ENCODE measurements at places on chromosomes 12 and 14.

DNA sequence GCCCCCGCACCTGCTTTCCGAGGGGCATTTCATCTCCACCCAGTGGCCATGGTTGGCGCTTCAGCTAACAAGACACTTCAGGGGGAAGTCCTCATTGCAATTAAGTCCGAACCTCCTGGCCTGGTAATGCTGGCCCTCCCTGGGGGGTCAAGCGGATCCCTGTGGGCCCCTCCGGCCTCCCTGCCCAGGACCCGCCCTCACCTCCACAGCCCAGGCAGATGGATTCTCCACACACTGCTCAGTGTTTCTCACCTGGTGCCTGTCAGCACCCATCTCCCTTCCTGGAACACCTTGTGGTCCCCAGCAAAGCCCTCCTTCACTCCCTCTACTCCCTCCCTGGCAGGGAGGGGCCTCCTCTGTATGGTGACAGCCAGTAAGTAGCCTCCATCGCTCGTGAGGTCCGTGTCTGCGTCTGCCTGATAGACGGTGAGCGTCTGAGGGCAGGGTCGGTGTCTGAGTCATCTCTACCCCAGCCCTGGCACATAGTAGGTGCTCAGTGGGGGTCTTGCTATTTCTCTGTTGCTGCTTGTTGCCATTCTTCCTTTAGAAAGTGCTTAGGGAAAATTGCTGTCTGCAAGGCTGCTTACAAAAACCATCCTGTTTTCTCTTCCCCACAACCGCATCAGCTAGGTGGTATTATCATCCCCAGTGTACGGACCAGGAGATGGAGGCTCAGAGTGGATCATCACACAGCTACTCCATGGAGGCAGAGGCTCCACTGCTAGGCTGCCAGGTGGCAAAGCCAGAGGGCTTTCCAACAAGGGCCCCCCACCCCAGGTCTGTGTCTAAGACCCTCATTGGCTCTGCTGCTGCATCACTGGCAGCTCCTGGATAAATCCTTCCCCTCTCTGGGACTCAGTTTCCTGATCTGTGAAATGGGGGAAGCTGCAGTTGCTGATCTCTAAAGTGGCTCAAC lies 39.7 kb upstream of the EML1 start:
- no peak for DNase-seq

- no peak for DNase-seq
Observed at GRCh38 chr12:104534857-104535248, 78.1 kb downstream of the CHST11 start.

- DNase-seq, result no peak
Observed at GRCh38 chr14:68514608-68515194, 278.2 kb downstream of the ZFP36L1 start.

DNA sequence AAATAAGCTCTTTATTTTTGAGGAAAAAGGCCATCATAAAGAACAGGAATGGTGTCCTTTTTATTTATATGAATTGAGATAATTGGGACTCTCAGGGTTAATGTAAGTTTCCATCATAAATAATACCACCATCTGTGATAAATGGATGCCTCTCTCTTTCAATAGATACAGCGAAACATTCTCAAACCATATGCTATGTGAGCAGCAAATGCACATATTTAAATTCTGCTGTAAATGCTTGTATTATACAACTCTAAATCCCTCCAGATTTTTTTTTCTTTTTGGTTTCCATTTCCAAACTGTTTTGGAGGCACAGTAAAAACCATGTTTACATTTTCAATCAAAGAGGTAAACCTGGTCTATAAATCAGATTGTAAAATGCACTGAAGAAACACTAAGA lies 132.3 kb downstream of the TMEM132C start:
- DNase-seq, result no peak

DNA sequence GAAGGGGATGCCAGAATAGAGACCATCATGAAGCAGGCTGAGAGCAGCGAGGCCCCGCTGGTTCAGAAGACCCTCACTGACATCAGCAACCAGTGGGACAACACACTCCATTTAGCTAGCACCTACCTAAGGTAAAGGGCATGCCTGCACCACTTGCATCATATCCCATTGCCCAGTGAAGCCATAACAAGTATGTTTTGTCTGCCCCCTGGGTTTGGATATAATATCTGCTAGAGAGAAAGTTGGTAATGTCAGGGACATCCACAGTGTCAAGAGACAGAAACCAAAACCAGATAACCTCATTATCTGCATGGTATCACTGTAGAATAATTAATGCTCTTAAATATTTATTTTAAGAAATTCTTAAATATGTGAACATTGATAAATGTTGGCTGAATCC lies 173.8 kb downstream of the SYNE2 start:
- DNase-seq, result no peak

DNA sequence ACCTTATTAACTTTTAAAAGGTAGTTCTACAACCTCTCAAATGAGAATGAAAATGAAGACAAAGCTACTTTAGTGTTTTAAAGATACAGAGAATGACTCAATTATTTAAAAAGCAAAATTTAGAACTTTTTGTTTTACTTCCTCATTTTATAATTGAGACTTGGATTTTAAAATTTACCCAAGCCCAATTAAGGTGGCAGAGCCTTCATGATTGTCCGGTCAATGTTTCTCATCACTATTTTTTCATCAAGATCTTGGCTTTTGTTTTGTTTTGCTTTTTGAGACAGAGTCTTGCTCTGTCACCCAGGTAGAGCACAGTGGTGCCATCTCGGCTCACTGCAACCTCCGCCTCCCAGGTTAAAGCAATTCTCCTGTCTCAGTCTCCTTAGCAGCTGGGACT lies 32.7 kb downstream of the PPP4R3A start:
- no peak for DNase-seq

- DNase-seq, result no peak
Observed at GRCh38 chr12:51862947-51863346, 14.4 kb upstream of the FIGNL2 start.
